ENCODE measurements at places on chromosomes 4 and X.

- DNase-seq = no peak
These were observed 89.3 kb upstream of the CYLC1 start for GRCh38 chrX:83771664-83772063.

DNA sequence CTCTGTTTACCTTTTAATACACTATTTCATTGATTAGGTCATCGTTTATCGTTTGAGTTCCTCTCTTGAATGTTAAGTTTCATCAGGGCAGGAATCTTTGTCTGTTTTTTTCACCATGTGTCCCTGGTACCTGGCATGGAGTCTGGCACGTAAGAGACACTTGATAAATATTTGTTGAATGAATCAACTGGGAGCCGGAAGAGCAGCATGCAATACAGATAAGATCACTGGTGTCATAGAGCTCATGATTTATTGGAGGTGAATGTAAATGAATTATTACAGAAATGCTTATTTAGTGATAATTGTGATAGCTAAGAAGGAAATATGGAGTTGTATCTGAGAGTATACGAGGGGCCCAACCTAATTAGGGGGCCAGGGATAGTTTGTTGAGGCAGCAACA, 62.8 kb downstream of the UCHL1 start:
- no peak for DNase-seq

DNA sequence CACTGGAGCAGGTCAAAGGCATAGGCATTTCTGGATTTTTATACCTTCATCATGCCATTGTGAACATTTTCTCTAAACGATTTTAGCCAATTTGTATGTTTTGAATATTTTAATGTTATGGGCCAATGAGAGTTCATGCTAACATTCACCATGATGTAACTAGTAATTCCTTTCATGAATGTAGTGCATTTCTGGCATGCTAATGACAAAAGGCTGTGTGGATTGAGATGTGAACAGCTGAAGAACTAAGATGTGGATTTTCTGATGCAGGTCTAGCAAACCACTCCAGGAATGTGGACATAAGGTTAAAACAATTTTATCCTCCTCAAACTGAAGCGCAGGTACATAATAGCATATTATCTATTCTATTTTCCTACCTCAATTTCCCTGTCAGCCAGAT, 269.4 kb downstream of the NLGN4X start:
- DNase-seq = no peak

DNA sequence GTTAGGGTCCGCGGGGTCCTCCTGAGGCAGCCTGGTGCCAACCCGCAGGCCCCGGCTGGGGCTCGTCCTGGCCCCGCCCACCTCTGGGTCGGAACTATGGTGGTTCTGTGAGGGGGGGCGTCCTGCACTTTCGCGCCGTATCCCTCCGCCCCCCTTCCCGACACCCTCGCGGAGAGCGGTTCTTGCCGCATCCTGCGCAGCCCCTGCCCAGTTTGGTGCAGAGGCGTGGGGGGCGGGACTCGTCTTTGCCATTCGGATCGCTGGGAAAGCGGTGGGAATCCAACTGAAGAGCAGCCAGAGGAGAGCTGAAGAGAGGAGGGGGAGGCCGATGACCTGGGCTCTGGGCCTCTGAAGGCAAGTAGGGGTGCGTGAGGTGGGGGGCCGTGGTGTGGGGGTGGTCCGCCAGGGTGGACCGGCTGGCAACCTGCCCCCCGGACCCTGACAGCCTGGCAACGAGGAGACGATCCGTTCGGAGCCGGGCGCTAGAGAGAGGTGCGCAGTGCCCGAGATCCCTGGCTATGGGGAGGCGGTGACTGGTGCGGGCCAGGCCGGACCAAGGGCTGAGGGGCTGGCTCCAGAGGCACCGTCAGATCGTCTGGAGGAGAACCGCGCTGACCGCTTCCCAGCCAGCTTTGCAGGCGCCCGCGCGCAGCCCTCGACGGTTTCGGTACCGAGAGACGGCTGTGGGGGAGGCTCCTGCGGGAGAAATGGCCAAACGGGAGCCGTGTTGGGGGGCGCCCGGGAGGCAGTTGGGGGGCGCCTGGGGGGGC, at the start of gene GPRASP1:
Gene GPRASP1, plus strand, starts transcription at position 242 of the 770 bp plus-strand sequence. CDS start 2,431 bp downstream, outside the sequence.
- no peak for DNase-seq

DNA sequence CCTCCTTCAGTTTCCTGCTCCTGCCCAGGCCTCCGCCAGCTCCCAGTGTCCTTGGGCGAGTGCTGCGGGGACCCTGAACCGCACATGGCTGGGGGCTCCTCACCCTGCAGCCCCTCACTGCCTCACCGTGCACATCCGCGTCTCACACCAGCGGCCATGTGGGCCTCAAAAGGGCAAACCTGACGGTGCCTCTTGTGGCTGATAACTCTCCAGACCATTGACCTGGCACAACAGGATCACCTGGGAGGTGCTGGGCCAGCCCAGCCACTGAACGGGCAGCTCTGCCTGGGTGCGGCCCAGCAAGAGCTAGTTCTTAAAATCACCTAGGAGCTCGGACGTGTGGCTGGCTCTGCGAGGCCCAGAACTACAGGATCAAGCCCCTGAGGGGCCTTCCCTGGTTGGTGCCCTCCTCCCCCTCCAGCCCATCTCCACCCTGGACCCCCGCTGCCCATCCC, 4.1 kb upstream of the S100P start:
- DNase-seq = no peak

DNA sequence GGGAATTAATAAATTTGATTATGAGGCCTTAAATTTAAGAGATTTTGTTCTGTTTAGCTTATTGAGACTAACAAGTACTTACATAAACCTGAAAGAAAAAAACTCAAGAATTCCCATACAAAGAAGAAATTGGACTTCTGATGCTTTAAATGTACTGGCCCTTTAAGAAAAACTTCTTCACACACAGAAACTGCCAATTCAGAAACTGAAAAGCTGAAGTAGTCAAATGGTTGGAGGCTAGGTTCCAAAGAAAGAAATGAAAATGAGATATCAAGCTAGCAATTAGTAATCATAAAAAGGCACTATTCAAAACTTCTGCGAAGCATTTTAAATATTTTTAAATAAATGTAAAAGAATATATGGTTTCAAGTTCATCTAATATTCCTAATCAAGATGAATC, 151.3 kb downstream of the THOC2 start:
- no peak for DNase-seq

DNA sequence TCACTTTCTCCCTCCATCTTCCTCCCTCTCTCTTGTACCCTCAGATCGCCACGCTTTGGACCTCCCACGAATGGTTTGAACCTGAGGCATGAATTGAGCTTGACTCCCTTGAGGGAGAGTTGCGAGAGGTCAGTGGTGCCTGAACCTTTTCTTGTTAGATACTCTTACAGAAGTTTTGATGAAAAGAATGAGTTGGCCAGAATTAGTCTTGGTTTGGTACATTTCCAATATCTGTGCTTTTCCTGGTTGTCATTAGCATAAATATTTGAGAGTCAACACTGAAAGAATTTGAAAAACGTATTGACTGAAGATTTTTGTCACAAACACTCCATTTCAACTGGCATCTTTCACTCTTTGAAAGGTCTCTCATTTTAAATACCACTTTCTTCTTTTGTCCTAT, 510.6 kb upstream of the DIPK2B start:
- DNase-seq = no peak

DNA sequence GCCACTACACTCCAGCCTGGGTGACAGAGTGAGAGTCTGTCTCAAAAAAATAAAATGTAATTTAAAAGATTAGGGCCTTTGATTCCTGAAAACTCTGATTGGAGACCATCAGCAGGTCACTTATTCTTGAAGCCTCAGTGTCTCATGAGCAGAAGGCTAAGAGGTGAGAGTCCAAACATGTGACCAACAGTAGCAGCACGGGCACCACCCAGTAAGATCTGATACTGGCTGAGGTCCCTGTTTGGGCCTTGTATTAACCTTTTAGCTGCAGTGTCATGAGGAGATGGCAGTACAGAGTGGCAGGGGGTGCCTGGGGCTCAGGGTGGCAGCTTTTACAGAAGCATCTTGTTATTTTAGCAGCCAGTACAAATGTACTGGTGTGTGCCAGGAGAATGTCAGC, 89.3 kb downstream of the FHDC1 start:
- DNase-seq = no peak

- DNase-seq = no peak
These were observed 104.0 kb upstream of the WDR17 start for GRCh38 chr4:175961604-175962003.

DNA sequence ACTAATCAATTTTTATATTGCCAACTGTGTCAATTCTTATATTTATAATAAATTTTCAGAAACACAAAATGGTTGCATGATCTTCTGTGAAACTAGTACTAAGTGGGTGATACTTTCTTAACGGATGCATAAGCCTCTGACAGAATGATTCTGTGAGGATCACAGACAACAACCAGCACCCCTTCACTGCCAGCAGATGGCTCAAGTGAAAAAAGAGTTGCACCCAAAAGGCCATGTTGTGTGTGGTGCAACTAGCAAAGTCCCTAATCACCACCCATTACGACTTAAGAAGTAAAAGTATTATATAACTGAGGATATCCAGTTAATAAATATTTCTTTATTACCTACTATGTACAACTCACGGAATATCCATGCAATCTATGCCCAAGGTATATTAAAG, 334.0 kb downstream of the PCDH19 start:
- DNase-seq = no peak

DNA sequence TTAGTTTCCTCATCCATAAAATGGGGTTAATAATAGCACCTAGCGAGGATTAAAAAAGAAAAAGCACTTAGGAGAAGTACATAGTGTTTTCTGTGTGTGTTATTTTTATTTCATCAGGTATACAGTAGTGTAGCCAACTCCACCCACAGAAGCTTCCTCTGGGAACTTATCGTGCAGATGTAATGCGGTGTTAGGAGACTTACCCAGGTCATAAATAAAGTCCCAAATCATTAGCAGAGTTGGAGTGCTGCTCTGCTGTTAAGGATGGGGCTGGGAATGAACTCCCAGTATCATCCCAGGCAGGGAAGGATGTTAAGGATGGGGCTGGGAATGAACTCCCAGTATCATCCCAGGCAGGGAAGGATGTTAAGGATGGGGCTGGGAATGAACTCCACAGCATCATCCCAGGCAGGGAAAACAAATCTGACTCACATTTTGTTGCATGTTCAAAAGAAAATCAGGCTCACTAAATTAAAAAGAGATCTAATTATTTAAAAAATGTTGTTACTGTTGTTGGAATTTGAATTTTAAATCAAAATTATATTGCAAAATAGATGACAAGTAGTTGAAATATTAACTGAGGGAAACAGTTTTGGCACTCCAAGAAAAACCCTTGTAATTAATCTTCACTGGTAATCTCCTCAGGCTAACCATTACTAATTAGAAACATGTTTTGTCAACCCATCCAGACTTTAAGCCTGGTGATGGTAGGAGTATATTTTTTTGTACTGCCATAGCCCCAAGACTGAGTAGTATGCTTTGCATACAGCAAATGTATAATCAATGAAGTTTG, 10.2 kb upstream of the SFRP2 start:
- DNase-seq = no peak

DNA sequence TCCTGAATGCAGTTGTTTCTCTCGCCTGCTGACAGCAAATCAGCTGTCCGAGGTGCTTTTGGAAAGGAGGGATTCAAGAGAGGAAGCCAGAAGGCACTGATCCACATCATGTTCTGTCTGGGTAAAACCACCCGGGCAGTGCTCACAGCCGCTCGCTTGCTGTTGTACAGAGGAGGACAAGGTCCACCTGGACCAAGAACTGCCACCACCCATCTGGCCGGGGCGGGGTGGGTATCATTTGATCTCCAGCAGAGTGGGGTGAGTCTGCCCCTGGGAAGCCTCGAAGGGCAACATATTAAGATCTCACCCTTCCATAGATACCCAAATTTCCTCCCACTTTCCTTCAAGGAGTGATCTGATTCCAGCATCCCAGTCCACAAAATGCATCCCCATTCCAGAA, 113.1 kb downstream of the DCTD start:
- DNase-seq = no peak

DNA sequence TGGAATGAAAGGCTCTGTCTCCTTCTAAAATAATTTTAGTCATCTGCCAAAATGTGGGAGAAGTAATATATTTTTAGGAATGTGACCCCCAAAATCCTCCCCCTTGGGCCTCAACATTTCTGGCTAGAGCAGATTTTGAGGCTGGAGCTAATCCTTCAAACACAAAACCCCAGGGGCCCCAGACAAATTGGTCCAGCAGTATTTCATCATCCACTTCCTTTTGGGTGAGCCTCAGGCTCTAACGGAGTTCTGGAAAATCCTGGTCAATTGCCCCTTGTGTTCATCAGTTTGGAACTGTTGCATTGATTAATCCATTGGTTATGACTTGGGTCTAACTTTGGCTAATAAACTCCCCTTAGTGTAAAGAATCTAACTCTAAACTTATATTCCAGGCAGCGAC, 67.4 kb upstream of the PCDH19 start:
- DNase-seq = no peak

DNA sequence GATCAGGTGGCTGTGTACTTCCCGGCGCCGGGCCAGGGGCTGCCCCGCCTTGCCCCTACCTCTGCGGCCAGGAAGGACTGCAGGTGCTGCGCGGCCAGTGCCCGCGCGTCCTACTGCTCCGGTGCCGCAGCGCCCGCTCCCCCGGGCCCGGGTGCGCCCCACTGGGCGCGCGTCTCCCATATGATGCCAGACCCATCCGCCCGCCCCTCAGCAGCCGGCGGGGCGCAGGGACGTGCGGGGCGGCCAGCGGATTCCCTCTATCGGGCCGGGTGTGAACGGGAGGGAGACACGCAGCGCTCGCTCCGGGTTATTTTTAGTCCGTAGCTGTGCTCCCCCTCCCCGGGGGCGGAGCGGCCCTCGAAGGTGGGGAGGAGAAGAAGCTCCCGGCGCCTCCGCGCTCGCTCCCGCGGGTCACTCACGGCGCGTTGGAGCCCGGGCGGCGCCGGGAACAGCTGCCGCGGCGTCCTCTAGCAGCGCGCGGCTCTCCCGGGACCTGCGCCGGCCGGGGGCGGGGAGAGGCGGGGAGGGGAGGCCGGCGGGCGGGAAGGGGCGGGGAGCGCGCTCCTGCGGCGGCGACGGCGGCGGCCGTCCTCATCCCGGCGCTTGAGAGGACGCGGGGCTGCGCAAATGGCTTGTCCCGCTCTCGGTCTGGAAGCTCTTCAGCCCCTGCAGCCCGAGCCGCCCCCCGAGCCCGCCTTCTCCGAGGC, 103.6 kb downstream of the UCHL1 start:
- no peak for DNase-seq

DNA sequence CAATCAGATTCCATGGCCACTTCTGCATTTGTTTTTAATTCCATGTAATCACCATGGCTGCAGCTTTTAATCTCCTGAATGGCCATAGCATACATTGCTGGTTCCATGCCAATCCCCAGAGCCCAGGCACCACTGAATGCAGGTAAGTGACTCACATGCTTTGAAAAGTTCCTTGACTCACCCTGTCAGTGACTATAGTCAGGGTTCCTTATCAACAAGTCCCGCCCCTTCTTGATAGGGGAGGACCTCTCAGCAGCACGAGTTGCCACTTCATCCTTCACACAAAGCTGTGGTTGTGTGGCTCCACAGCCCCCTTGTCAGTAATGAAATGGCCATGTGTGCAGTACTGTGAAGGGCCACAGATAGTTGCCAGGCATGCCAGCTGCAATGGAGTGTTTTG, 516.6 kb downstream of the PPARGC1A start:
- no peak for DNase-seq

- DNase-seq = no peak
These were observed 15.3 kb downstream of the GPC3 start for GRCh38 chrX:133970076-133970475.

- DNase-seq = no peak
These were observed 804.5 kb downstream of the C4orf33 start for GRCh38 chr4:129900430-129900953.

Data from vagina (tissue), 2 donors.